ENCODE measurements at places on chromosomes 6 and 20.

DNA sequence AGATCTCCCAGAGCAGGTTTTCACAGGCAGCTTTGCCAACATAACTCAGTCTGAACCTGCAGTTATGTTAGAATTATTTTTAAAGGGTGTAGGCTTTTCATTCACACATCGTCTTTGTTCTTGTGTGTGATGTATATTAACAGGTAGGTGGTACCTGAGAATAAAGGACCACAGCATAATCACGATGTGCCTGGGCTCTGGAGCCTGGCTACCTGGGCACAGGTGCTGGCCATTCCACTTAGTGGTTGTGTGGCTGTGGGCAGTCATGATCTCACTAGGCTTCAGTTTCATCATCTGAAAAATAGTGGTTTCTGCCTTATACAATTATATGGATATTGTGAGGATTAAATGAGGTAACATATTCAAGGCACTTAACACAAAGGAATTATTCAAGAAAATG, 6.4 kb downstream of the CD109 start:
- DNase-seq: no peak

- DNase-seq: peak; percentile 69
Measured at GRCh38 chr6:3732345-3733141, 19.0 kb downstream of the PXDC1 start.

- DNase-seq: no peak
Measured at GRCh38 chr6:145031001-145031400, 704.3 kb downstream of the EPM2A start.

- DNase-seq: no peak
Measured at GRCh38 chr6:1589208-1589607, 20.5 kb upstream of the FOXC1 start.

- DNase-seq: no peak
Measured at GRCh38 chr20:39225536-39225935, 263.4 kb downstream of the DHX35 start.

GRCh38 chr6:83311231-83311630, 118.1 kb downstream of the RWDD2A start:
- no peak for DNase-seq

- DNase-seq: no peak
Measured at GRCh38 chr20:44646023-44646640, 5.4 kb downstream of the ADA start.

DNA sequence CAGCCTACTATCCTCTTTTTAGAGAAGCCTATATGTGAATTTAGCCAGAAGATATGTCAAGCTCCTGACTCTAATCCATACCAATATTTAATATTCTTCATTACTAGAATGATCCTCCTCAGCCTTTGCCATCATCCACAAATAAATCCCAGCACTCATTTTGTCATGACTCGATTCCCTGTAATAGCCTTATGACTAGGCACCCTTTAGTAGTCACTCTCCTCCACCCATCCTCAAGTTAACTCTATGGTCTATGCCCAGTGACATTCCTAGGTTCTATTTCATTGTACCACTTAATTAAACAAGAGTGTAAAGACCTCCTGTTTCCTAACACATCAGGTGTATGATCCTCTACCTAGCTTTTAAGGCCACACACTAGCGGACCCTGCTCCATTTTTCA, 450.4 kb upstream of the CITED2 start:
- DNase-seq: no peak

DNA sequence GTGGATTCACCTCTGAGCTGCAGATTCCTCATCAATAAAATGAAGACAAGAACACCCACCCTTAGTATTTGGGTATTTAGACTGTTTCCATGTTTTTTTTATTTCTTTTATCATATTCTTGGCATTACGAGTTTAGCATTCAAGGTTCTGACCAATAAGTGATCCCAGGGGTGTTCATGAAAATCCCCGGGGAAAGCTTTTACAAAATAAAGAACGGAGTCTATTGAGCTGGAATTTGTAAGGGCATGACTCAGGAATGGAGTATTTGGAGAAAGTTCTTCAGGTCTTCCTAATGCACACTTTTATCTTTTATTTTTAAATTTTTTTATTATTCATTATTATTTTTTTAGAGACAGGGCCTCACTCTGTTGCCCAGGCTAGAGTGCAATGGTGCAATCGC, 19.4 kb upstream of the TOX2 start:
- no peak for DNase-seq

- no peak for DNase-seq
Measured at GRCh38 chr20:7010527-7010926, 243.0 kb downstream of the BMP2 start.

DNA sequence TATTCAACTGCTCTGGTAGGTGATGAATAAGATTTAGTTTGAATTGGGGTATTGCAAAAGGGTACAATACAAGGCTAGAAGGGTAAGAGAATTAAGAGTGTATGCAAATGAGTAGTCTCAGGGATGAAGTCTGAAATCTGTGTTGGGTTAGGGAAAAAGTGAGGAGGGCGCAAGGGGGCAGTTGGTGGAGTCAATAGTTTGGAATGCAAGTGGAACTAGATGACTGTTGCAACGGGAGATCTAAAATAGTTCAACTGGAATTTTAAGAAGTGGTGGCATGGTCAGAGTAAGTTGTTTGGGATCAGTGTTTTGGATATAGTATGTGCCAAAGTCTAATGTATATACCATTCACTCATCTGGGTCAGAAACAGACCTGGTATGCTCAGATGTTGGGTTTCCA, 329.6 kb downstream of the GJA1 start:
- no peak for DNase-seq

GRCh38 chr6:146154197-146154596, 125.3 kb downstream of the GRM1 start:
- DNase-seq: no peak

GRCh38 chr20:14732996-14733395, 395.6 kb upstream of the FLRT3 start:
- DNase-seq: no peak

DNA sequence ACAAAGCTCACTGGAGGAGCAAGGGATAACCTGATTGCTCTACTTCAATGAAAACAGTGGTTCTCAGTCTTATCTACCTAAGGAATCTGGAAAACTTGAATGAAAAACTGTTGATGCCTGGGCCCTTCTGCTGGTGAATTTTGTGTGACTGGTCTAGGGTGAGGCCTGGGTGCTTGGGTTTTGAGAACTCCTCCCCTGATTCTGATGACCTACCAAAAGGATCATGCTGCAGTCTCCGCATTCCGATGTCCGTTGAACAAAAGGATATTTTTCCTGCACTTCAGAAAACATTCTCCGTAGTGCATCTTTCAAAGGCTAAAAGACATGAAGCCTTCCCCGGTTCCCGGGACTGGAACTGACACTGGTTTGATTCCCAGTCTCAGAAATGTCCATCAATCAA, 157.9 kb downstream of the SYNDIG1 start:
- DNase-seq: no peak

DNA sequence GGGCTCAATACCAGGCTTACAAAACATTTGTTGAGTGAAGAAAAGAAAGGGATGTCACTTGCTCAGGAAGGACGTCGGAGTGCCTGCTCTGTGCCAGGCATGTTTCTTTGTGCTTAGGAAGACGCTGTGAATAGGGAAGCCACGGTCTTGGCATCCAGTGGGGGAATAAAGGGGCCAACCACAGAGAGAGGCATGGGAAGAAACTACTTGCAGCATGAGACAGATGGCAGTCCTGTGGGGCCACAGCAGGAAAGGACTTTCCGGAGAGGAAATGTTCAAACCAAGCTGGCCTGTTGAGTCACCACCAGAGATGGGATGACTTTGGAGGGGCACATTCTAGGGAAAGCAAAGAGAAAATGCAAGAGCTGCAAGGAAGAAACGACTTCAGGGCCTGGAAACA, 173.2 kb downstream of the CDH26 start:
- no peak for DNase-seq

DNA sequence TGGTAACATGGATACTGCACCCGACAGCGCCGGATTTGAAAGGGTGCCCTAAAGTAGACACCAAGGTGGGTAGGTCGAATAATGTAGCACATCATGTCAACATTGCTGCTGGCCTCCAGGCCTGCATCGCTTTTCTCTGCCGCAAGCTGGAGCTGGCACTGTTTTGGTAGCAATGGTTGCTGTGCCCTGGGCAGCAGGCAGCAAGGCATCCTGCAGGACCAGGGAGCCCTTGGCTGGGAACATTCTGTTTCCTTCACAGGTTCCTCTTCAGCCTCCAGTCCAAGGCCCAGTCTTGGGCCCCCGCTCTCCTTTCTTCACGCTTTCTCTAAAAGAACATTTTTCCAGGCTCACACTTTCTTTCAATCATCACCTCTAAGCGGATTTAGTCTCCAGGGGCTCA, 365.8 kb upstream of the JARID2 start:
- DNase-seq: no peak

GRCh38 chr20:29301624-29302259, 1955.7 kb upstream of the DEFB115 start:
- no peak for DNase-seq

GRCh38 chr6:102812242-102812641, 1418.7 kb downstream of the GRIK2 start:
- DNase-seq: no peak

DNA sequence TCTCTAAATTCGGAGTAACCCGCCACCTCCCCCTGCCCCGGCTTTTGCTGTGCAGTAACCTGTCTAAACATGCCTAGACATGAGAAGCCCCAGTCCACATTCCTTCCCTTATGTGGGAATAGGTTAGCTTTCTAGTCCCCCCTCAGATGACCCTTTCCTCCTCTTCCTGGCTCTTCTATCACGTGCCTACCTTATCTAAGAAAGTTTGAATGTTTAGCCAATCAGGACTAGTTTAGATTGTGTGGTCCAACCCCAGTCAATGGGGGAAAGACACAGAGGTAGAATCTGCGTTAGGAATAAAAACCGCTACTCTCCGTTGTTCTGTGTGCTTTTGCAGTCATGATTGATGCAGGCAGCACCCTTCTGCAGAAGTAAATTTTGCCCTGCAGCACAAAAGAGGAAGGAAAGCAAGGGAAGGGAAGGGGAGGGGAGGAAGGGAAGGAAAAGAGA, 69.0 kb upstream of the CD93 start:
- no peak for DNase-seq

DNA sequence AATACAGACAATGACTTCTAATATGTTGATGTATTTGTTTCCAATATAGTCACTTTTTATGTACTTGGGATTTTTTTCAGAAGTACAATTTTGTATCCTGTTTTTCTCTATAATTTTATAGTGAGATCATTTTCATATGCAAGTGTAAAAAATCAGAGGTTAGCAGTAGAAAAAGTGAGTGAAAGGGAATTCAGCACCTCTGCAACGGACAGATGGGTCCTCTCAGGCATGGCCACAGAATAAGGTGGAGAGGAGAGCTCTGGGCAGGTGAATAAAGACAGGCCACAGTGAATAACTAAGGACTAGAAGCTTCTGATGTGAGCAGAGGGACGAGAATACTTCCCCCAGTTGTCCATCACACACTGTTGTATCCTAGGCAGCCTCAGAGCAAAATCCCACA, 210.1 kb upstream of the CNR1 start:
- DNase-seq: no peak

- no peak for DNase-seq
Measured at GRCh38 chr6:159972506-159973268, 3.8 kb downstream of the IGF2R start.

GRCh38 chr20:57664476-57664875, 44.2 kb upstream of the ZBP1 start:
- DNase-seq: no peak

GRCh38 chr6:48186746-48187145, 75.7 kb upstream of the PTCHD4 start:
- no peak for DNase-seq

GRCh38 chr6:121438869-121439268, 3.4 kb downstream of the GJA1 start:
- no peak for DNase-seq

GRCh38 chr6:130955755-130956154, 107.3 kb downstream of the EPB41L2 start:
- DNase-seq: no peak

- DNase-seq: peak; percentile 8
Measured at GRCh38 chr6:131250122-131250521, 114.9 kb downstream of the AKAP7 start.

DNA sequence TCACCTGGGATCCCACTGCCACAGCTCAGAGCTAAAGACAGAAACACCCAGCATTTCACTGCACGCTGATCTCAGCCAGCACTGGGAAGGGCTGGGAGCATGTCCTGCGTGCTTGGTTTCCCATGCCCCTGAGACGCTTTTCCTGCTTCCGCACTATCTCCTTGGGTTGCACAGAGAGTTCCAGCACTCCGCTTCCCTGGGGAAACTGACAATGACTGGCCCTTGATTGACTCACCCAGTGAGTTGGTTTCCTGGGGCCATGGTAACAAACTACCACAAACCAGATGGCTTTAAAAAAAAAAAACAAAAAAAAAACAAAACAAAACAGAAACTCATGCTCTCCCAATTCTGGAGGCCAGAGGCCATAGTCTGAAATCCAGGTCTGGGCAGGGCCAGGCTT, 14.8 kb upstream of the MAS1L start:
- DNase-seq: no peak

GRCh38 chr6:19734519-19734918, 102.7 kb upstream of the ID4 start:
- DNase-seq: no peak

GRCh38 chr6:145815309-145816274, 997 bp upstream of the FBXO30 start:
- peak; percentile 19 for DNase-seq

GRCh38 chr20:58004146-58004545, 224.3 kb downstream of the ANKRD60 start:
- no peak for DNase-seq

DNA sequence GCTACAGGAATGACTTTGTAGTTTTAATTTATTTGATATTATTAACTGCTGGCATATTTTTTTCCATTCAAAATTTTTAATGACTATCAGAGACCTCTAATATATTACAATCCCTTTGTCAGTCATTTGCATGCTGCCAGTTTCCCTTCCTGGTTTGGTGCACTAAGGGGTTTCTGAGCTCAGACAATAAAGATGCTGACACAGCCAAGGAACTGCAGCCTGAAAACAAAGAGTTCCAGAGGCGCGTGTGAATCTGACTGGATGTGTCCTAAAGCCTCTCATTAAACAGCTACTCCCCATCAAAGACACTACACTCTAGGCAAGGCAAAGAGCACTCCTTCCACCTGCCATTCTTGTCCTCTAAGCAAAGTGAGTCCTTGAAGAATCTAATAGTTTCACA, 116.8 kb upstream of the DST start:
- DNase-seq: no peak

- no peak for DNase-seq
Measured at GRCh38 chr6:2127484-2127911, 117.9 kb downstream of the GMDS start.

DNA sequence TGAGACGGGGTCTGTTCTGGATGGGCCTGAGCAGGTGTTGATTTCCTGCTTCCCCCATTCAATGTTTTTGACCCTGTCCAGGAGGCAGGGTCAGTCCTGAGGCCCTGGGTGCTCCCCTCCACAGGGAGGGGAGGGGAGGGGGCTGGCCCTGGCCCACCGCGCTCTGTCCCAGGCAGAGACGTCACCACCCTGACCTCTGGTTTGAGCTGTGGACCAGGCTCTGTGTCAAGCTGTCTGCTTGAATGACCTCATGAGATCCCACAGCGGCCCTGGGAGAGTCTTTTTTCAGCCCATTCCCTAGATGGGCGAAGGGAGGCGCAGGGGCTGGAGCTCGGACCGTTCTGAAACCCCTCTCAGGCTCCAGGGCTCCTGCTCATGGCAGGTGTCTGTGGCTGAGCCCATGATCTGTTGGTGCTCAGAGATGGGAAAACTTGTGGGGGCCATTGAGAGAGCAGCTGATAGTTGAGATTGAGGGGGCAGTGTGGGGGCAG, 8.9 kb upstream of the LKAAEAR1 start:
- DNase-seq: no peak

Data from H54 (cell line).